ENCODE measurements at places on chromosomes 3 and 15.
A peak's percentile ranks its signal among the peaks of the same experiment; 100 is the strongest.

- DNase-seq: no peak
These were observed 281.2 kb upstream of the THBS1 start for GRCh38 chr15:39299486-39300267.

GRCh38 chr3:119234610-119235009 is 6.1 kb downstream of the B4GALT4 start:
- DNase-seq: no peak

DNA sequence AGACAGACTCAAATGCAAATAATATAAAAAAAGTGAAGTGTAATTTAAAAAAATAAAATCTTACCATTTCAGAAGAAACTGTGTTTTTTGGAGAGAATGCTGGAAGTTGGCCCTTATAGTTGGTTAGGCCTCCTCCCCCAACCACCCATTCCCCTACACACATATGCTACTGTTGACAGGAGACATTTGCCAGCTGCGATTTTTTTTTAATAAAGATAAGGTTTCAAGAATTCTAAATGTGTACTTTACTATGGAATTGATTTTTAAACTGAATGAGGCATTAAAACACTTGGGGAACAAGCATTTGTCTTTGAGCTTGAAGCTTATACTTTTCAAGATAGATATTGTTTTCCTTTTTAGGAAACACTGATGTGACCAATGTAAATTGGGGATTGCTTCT is 4.4 kb upstream of the SSR3 start:
- DNase-seq: no peak

DNA sequence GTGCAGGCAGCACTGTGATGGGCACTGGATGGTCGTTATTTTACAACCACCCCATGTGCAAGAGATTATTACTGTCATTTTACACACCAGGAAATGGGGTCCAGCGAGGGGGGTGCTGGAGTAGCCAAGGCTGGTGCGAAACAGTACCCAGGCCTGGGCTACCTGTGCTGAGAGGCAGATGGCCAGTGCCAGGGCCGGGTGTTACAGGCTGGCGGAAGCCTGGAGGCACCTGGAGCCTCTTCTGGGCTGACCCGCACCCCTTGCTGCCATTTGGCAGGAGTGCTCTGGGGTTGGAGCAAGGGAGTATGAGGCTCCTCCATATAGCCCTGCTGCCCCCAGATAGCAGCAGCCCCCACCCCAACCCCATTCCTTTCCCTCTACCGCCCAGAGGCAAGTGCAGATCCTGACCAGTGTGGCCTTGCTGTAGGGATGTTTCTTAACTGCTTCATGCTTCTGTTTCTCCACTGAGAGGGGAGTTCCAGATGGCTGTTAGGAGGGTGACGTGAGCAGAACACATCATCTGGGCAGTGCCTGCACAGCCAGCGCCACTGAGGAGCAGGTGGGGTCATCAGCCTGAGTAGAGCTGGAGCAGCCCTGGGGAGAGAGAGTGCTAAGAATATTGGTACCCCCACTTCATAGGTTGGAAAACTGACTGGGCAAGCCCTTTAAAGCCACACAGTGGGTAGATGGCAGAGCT is 15.3 kb downstream of the SNX33 start:
- DNase-seq: peak; percentile 36

- DNase-seq: no peak
These were observed 203.1 kb upstream of the NDN start for GRCh38 chr15:23890218-23890617.

GRCh38 chr3:124425972-124426371 is 304.3 kb upstream of the UMPS start:
- no peak for DNase-seq

- no peak for DNase-seq
These were observed 4.0 kb upstream of the KLF15 start for GRCh38 chr3:126361211-126361610.

GRCh38 chr3:55515550-55516246 is 28.6 kb upstream of the WNT5A start:
- no peak for DNase-seq

- no peak for DNase-seq
These were observed at the start of gene SEMA5B for GRCh38 chr3:123027292-123028232. Gene SEMA5B (minus strand): TSS chr3:123027763. CDS start chr3:122961263, 66,500 bp downstream.

- DNase-seq: no peak
These were observed 28.3 kb upstream of the MYZAP start for GRCh38 chr15:57563416-57563815.

GRCh38 chr3:52650439-52650838 is 35.3 kb downstream of the PBRM1 start:
- DNase-seq: peak; percentile 79

GRCh38 chr15:40847223-40847961 is 3.5 kb downstream of the SPINT1 start:
- peak; percentile 72 for DNase-seq

DNA sequence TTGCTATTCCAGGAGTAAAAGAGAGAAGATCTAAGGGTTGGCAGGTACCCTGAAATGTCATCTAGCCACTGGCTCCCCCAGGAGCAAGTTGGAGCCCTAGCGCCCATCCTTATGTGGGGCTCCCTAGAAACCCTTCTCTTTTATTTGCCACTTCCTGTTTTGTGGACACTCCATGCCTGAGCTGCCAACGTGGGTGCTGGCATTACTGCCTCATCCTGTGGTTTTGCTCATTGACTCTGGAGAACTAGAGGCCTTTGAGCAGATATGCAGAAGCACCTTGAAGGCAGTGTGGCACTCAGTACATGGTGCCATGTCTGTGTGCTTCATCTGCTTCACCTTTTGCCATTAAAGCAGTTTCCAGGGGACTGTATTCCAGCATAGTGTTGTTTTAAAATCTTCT is 8.1 kb downstream of the EDEM1 start:
- peak; percentile 40 for DNase-seq

DNA sequence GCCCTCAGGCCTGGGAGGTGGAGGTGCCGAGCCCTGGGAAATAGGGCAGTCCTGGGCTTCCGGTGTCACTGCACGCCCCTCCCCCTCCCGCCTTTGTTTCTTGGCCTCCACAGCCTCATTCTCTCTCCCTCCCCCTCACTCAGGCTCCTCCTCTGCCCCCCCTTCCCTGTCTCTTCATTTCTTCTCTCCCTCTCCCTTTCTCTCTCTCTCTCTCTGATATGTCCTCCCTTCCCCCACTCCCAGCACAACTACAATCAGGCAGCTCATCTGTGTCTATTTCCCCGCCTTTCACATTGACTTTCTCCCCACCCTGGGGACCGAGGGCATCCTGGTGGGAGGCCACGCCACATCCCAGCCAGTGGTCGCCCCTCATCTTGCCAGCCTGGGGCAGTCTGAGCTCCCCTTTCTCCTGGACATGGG is 40.2 kb downstream of the IDH2 start:
- peak; percentile 37 for DNase-seq

GRCh38 chr15:98850961-98851572 is 156.5 kb downstream of the PGPEP1L start:
- DNase-seq: peak; percentile 63

- DNase-seq: peak; percentile 41
These were observed 12.1 kb upstream of the THSD4 start for GRCh38 chr15:71103102-71103676.

GRCh38 chr3:57434041-57434440 is 110.1 kb downstream of the DNAH12 start:
- DNase-seq: peak; percentile 29

- DNase-seq: no peak
These were observed 97.6 kb upstream of the LRRC3B start for GRCh38 chr3:26525013-26525412.

GRCh38 chr3:3209714-3210113 is 30.2 kb upstream of the CRBN start:
- no peak for DNase-seq

- DNase-seq: peak; percentile 25
These were observed 14.1 kb downstream of the ITGA11 start for GRCh38 chr15:68417897-68418296.

GRCh38 chr3:63779227-63779626 is 39.9 kb upstream of the C3orf49 start:
- DNase-seq: no peak

- peak; percentile 28 for DNase-seq
These were observed 539.5 kb downstream of the NAALADL2 start for GRCh38 chr3:175398676-175399075.

GRCh38 chr3:14845826-14846225 is 27.1 kb downstream of the FGD5 start:
- DNase-seq: no peak

DNA sequence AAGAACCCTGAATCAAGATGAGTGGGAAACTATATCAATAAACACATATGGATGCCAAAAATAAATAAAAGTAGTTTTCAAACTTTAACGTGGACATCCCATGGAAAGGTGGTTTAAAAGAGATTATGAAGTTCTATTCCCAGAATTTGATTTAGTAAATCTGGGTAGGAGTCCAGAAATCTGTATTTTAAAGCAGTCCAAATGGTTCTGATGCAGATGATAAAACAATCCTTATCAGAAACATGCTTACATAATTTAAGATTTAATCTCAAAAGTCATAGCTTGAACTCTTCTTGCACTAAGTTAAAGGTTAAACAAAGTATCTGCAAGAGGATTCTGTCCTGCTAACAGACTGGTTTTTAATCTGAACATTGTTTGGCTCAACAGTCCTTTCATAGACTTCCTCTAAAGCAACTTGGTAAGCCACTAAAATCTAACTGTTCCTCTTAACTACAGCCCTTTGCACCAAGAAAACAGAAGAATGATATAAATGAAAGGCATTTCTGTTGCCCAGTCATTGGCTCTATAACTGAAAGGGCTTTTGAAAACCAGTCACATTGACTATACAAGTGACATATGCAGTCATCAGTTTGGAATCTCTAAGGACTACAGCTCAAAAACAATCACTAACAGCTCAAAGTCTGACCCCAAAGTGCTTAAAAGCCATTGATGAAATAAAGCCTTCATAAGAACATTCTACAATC is 23.4 kb upstream of the MAP4 start:
- peak; percentile 36 for DNase-seq

DNA sequence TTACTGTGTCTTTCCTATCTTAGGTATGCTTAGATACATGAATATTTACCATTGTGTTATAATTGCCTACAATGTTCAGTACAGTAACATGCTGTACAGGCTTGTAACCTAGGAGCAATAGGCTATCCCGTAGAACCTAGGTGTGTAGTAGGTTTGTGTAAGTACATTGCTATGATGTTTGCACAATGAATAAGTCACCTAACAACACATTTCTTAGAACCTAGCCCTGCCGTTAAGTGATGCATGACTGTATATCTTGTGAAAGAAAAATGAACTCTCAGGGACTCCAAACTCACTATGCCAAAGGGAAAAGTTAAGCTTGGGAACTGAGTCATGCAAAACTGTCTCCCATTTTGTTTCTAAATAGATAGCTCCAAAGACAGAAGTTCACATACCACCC is 91.5 kb upstream of the ACP3 start:
- peak; percentile 22 for DNase-seq

GRCh38 chr3:40179016-40179415 is 130.5 kb upstream of the EIF1B start:
- DNase-seq: peak; percentile 57

GRCh38 chr3:141845407-141846049 is 30.9 kb upstream of the ATP1B3 start:
- no peak for DNase-seq

DNA sequence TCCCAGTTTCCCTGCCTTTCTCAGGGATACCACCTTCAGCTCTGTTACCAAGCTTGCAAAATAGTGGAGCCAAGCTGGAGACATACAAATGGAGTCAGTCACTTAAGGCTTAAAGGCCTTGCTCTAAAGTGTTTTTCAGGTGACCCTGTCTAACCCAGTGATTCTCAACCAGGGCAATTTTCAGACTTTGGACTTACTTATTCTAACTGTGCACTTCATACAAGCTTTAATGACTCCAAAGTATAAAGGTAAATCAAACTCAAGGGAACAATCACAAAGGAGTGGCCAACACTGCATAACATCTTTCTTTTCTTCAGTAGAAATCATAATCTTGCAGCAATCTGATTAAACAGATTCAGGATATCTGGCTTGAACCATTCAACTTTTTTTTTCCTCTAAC is 9.4 kb downstream of the ANO10 start:
- no peak for DNase-seq

DNA sequence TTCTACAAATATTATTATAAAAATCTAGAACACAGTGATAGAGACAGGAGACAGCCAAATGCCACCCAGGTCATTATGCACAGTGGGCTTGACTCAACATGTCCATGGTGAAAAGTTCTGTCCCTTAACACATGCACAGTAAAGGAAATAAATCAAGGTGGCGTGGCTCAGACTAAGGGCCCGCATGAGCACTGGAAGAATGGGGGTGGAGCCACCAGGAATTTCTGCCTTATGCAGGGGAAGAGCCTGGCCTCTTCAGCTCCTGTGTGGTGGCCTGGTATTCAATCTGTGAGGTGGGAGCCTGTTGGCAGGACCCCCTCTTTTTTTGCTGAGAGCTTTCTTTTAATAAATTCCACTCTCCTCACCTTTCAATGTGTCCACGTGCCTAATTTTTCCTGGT is 17.2 kb upstream of the SPG21 start:
- no peak for DNase-seq

DNA sequence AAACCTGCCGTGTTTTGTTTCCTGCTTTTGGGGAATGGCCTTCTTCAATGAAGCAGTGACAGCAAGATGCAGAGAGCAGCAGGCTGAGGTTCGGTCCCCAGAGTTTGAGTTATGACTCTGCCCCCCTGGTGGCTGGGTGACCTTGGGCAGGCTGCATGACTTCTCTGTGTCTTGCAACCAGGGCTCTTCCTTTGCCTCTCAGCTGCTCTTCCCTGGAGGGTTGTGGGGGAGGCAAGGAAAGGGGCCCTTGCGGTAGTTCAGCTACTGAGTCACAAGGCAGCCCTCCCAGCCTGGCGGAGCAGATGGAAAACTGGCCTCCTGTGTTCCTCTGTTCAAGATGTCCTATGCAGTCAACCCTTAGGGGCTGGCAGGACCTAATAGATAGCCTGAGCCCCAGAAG is 17.1 kb downstream of the CTXND1 start:
- peak; percentile 41 for DNase-seq

DNA sequence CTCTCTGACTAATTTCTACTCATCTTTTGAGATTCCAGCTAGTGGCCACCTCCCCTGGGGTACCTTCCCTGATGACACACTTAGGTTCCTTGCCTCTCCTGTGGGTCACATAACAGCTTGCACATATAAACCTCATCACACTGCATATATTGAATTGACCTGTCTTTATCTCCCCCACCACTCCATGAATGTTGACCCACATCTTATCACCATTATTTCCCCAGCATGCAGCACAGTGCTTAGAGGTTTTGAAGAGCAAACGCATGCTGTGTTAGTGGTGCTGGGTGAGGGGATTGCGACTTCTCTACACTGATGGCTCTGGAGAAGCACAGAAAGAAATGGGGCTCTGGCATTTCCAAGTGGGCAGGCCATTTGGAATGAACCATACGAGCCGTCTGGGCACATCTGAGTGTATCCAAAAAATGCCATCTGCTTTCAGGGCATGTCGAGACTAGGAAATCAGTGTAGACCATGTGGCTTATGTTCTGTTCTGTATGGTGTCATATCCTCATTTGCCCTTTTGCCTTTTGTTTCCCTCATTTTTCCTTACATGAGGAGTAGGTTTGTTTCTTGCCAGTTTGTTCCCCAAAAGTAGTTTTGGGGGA is 333.2 kb upstream of the TRIM42 start:
- no peak for DNase-seq

DNA sequence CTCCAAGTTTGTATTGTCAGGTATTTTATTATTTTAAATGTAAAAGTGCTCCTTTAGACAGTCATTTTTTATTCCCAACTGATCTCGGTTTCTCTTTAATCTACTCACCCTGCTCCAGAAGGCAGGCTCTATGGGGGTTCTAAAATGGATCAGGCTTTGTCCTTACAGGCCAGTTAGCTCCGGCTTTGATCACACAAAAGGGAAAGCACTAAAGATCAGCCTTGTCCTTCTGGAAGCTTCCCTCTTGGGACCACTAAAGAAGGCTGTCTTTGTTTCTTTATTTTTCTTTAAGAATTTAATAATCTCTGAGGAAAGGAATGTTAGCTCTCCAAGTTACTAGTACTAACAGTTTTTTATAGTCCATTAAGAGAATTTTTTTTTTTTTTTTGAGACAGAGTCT is 560.5 kb upstream of the ZNF717 start:
- DNase-seq: no peak
